ENCODE measurements at places on chromosomes 3 and 15.

- no peak for DNase-seq
Observed at GRCh38 chr3:30610702-30611368, 4.4 kb downstream of the TGFBR2 start.

DNA sequence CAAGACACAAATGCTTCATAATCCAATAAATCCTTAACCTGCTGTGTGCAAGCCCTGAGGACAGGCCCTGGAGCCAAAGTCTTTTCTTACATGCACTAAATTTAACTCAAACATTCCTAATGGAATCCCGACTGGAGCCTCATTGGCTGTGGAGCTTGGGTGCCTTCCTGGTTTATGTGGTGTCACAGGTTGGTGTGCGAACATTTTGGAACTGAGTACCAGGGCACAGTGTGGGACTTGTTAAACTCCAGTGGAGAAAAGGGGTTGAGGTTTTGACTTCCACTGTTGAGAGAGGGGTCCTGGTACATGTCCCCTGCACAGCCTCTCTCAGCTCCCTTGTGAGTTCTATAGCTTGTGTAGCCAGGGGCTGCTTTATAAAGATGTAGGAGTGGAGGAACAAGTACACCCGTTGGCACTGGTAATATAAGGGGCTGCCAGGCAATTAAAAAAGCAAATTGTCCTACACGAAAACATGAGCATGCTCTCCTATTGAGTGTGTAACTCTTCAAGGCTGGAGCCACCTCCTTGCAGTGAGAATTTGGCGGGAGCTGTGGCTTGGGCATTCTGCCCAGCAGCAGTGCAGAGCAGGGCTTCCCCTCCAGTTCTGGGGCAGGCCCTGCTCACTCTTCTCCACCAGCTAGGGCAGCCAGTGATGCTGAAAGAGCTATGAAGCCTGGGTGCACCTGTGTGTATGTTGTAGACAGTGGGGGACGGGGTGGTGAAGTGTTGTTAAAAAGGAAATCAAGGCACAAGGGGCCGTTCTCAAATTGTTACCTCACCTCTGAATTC is 218.1 kb downstream of the CLSTN2 start:
- DNase-seq: no peak

- no peak for DNase-seq
Observed at GRCh38 chr3:141148770-141149169, 82.9 kb upstream of the PXYLP1 start.

DNA sequence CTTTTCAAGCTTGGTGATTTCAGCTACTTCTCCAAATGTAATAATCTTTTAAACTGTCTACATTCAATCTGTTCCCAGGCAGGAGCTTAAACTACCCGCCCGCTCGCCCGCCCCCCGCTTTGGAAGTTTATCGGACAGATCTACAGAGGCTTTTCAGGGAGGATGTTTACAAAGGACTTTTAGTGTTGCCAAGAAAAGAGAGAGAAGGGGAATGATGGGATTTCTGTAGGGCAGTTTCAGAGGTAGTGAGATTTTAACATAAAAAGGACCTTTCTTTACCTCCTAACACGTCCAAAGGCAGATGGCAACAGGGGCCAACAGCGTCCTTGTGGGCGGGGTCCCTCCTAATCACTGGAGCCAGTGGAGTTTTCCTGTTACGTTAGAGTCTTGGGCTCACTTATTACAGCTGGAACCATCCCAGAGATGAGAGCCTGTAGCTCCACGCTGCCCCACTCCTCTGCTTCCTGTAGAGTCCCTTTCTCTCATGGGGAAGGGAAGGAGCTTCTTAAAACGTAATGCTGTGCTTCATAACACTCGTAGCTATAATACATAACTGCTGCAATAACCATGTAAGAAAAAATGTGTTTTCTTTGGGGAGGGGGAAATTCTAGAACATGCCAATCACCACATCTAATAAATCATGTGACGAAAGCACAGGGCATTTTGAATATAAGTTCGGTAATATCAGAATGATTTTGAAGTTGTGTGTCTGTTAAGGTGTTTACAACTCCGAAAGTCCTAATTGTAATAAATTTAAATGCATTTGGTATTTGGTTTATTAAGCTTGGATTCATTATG is 30.9 kb downstream of the HES1 start:
- DNase-seq: peak; percentile 84

DNA sequence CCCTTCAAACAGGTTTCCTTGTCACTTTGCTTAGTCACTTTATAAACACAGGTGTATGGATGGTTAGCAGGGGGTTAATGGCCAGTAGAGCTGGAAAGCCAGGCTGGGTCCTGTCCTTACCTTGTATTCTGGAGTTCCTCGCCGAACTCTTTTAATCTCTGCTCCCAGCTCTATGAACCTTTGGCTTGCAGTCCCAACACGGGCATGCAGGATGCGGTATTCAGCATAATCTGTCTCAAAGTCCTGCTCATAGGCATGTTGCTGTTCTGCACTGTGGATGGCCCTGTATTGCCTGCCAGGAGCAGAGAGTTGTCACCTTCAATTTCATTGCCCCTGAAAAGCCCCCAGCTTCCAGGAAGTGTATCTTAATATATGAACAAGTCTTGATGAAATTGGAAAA is 2.7 kb downstream of the ELL3 start:
- DNase-seq: no peak

- no peak for DNase-seq
Observed at GRCh38 chr15:38605744-38606143, 41.1 kb upstream of the RASGRP1 start.

- DNase-seq: no peak
Observed at GRCh38 chr3:145448436-145448835, 712.5 kb downstream of the PLOD2 start.

GRCh38 chr3:188326968-188327367 is 173.0 kb downstream of the LPP start:
- DNase-seq: peak; percentile 32

DNA sequence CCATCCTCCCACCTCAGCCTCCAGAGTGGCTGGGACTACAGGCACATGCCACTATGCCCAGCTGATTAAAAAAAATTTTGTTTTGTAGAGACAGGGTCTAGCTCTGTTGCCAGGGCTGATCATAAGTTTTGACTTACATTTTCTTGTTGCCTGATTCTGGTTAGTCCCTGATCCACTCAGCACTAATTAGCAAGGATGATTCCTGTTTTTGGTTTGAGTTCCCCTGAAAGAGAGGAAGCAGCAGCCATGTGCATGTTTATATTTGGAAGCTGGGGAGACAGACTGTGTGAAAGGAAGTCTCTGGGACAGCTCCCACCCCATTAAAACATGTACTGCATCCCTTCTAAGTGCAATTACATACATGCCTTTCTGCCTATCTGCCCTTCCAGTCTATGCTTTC is 3.6 kb upstream of the NCK1 start:
- peak; percentile 20 for DNase-seq

- no peak for DNase-seq
Observed at GRCh38 chr3:113668015-113668414, 28.4 kb downstream of the USF3 start.

DNA sequence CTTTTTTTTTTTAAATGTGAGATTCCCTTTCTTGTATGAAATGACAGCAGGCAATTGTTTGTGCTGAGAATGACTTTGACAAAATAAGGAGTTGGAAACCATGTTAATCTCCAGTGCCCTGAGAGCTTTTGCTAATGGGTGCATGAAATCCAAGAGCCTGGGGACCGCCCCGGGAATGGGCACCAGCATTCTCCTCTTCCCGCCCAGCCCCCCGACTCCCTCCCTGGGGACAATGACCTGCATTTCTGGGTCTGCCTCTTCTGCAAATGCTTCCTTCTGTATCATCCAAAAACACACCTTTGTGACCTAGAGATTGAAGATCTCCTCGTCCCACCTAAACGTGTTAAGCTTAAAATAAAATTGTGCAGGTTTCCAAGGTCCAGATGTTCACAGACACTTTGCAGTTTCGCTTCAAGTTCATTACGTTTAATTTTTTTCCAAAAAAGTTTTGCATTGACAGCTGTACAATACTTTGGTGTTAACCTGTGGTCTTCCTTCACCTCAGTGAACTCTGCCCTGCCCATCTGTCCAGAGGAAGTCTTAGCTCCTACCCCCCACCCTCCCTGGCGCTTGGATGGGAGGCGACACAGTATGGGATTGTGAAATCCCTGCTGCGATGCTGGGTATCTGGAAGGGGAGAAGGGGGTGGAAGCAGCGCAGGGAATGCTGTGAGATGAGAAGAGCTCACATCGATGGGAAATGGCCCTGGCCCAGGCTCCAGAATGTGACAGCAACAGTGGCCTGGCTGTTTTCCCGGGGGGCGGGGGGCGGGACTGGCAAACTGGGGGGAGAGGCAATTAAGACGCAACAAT is 50.1 kb downstream of the TLE3 start:
- peak; percentile 43 for DNase-seq

DNA sequence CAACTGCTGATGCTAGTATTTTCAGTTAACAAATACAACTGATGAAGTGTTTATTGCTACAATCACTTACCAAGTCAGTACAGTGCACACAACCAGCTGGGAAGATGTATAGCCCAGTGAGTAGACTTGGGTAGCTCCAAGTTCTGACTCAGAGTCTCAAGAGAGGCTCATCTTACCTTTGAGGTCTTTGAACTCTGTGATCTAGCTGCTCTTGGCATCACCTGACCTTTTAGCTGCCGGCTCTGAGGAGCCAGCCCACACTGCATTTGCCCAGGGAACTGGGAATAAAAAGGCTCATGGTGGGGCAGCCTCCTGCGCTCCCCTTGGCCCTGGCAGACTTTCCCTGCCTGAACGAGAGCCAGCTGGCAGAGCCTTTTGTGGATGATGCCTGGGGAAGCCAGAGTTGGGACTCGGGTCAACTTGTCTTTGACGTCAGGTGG is 82.6 kb downstream of the CEMIP start:
- no peak for DNase-seq

GRCh38 chr3:112633757-112634156 is 7.2 kb downstream of the CCDC80 start:
- peak; percentile 90 for DNase-seq
